AG04449 (cell line): ENCODE measurements at places on chromosomes 2 and 18.
A peak's percentile ranks its signal among the peaks of the same experiment; 100 is the strongest.

DNA sequence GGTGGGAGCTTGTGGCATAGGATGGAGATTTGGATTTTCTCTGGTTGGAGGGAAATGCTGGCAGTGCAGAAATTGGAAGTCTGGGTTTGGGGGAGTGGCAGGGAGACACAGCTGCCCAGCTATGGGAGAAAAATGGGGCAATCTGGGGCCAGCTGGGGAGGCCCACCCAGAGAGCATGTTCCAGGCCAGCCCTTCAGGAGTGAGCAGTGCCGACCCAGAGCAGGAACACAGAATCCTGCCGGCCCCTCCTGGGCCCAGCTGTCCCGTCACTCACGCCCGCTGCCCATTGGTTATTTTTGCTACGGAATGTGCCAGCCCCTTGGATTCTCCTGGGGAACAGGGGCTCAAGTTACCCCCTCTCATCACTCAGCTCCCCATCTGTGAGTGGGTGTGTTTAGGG lies 4.9 kb downstream of the SPEG start:
- DNase-seq, result no peak

- DNase-seq, result no peak
Measured at GRCh38 chr18:45462179-45462578, 153.1 kb upstream of the SLC14A2 start.

GRCh38 chr2:198662905-198663304 lies 794.8 kb downstream of the SATB2 start:
- DNase-seq, result no peak

DNA sequence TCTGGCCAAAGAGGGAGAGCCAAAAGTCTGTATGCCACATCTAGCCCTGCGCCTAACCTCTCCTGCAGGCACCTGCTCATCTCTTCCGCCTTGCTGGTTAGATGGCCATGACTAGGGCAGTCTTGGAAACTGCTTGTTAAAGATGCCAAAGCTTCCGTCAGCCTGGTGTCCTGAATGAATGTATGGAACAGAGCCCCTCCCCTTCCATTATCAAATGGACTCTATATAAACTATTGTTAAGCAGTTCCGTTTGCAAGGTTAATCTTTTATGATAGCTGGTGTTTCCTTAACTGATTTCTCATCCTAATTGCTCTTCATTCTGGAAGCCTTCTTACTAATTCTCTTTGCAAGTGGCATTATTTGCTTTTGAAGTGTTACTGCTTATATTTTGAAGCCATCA lies 87.1 kb downstream of the ATP9B start:
- no peak for DNase-seq

GRCh38 chr2:127630864-127631540 lies 15.0 kb upstream of the GPR17 start:
- no peak for DNase-seq

DNA sequence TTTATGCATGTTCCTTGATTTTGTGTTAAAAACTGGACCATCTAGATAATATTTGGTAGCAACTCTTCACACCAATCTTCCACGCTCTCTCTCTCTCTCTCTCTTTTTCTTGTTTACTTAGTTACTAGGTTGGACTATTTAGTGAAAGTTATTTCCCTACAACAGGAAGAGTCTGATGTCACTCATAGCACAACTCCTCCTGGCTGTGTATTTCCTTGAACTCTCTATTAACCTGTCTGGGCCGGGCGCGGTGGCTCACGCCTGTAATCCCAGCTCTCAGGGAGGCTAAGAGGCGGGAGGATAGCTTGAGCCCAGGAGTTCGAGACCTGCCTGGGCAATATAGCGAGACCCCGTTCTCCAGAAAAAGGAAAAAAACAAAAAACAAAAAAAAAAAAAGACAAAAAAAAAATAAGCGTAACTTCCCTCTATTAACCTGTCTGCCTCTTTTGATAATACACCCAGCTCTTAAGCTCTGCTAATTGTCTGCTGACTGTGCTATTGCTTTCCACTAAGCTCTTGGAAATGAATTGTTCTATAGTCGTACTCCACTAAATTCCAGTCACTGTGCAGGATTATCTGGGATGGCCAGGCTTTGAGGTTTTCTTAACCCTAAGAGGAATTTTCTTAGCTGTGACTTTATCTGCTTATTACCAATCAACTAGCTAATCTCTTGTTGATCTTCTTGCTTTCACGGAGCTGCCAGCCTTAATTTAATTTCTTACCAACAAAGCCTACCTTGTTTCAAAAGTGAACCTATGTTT lies 18.1 kb upstream of the CDH19 start:
- no peak for DNase-seq

DNA sequence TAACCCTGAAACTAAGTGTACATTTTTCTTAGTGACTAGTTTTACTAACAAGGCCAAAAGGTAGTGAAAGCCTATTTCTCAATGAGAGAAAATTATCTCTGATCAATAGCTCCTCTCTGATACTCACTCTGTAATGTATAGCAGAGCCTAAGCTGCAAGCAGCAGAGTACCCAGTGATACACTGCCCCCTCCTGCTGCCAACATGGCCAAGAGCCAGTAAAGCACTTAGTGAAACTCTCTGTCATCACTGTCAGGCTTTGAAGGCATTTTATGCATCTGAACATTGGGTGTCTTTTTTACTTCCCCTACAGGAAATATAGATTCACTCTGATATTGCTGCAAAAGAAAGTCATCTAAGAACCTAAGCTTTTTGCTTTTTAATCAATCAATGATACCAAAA lies 784.1 kb upstream of the CDH7 start:
- no peak for DNase-seq

GRCh38 chr2:218893349-218894150 lies 12.9 kb downstream of the WNT10A start:
- DNase-seq, result no peak

- no peak for DNase-seq
Measured at GRCh38 chr18:36328916-36329315, 31.4 kb downstream of the FHOD3 start.

DNA sequence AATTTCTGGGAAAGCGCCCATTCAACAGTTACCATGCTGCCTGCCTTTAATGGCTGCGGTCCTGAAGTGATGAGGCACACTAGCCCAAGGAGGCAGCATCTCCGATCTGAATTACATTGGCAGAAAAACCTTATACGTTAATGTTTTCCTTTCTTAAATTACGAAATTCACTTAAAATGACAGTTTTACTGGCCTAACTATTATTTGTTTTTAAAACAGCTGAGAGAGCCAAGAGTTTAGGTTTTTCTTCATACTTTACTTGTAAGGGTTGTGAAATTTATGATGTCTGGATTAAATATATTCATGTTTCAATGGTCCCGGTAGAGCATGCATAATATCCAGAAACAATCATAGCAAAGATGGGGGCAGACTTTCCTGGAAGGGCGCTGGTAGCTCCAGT lies 115.2 kb upstream of the REV1 start:
- no peak for DNase-seq

GRCh38 chr2:105754011-105754410 lies 9.3 kb downstream of the NCK2 start:
- no peak for DNase-seq

- DNase-seq, result no peak
Measured at GRCh38 chr2:42368817-42369531, 8.0 kb upstream of the COX7A2L start.

- DNase-seq, result no peak
Measured at GRCh38 chr2:210555555-210555954, 844 bp upstream of the CPS1 start.

GRCh38 chr2:226575928-226576327 lies 223.7 kb downstream of the IRS1 start:
- DNase-seq, result no peak

DNA sequence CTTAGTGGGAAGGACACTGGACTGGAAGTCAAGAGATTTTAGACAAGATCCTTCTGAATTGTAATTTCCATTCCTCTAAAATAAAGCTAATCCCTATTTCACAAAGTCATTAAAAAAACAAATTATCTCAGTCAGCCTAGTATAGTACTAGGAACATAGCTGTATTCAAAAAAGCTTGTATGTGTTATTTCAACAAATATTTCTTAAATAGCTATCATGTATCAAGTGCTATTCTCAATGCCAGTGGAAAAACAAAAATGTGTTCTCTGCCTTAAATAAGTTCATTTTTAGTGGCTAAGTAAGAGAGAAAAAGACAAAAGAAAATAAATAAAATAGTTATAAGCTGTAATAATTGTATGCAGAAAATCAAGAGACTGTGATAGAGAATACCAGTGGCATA lies 541.8 kb upstream of the CDH2 start:
- peak; percentile 14 for DNase-seq

DNA sequence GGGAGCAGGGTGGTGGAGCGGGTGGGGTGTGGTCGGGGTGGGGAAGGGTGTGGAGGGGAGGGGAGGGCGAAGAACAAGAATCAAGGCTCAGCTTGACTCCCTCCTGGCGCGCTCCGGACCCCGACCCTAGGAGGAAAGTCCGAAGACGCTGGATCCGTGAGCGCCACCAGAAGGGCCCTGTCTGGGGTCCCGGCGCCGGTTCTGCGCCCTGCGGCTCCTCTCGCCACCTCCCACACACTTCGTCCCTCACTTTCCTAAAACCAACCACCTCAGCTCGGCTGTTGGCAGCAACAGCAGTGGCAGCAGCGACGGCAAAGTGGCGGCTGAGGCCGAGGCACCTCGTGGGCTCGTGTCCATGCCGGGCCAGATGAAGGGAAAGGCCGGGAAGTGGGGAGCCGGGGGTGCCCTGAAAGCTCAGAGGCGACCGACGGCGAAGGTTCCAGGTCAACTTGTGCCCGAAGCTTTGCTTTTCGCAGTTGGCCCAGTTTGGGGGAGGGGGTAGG lies 2.1 kb downstream of the KLHL14 start:
- DNase-seq, result no peak

GRCh38 chr2:98412751-98413458 lies 31.8 kb upstream of the INPP4A start:
- DNase-seq, result no peak

DNA sequence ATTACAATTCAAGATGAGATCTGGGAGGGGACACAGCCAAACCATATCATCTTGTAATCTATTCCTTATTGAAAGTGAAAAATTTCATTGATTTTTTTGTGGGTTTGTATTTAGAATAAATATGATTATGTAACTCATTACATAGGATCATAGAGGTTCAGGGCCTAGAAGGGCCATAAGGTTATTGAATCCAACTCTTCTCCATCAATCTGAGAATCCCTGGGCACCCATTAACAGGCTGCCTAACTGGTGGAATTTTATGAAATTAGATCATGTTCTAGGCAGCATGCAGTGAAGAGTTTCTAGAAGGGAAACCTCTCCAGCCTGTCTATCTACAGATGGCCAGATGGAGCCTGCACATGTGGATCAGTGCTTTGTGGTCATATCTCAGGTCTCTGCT lies 6.3 kb upstream of the APOB start:
- DNase-seq, result no peak

- no peak for DNase-seq
Measured at GRCh38 chr18:5475267-5475666, 68.5 kb downstream of the EPB41L3 start.

- DNase-seq, result no peak
Measured at GRCh38 chr2:127985735-127986134, 42.1 kb downstream of the SAP130 start.

GRCh38 chr18:46338205-46338604 lies 234.0 kb downstream of the HAUS1 start:
- no peak for DNase-seq

DNA sequence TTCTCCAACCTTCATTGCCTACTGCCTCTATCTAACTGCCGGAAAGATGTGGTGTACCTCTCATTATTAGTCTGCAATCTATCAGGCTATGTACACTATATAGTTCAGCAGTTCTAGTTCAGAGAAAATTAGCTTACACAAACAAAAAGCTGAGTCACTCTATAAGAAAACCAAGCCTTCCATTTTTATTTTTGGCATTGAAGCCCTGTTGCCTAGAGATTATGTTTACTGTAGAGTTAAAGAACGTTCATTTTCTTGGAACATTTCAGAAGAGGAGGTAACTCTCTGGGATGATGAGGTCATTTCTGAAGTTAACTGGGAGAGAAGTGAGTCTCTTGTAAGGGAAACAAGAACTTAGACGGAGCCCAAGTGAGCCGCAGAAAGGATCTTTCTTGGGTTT lies 133.5 kb downstream of the FAM124B start:
- peak; percentile 75 for DNase-seq

- DNase-seq, result no peak
Measured at GRCh38 chr2:236853585-236854051, 232.1 kb upstream of the COPS8 start.

DNA sequence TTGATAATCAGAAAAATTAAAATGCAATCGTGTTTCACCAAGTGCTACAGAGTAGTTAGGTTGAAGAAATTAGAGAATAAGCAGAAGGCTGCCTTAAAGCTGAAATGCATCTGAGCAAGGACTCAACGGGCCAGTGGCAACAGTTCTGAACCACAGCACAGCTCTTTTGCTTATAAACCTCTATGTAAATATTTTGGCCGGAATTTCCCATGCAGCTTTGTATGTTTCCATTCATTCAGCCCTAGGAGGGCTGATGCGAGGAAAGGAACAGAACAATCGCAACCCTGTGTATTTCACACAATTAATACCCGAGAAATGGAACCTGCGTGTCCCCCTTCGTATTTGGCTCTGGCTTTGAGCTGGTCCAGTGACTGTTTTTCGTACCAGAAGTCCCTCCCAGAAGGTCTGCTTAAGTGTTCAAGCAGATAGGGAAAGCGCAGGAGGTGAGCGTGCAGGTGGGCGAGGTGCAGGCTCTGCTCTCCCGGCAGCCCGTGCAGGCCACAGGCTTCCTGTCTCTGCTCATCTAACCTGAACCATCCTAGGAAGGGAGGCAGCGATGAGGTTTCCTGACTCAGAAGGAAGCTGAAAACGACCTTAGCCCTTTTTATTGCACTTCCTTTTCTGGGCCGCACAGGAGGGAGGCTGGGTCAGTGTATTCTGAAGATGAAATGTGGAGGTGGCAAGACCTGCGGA lies 67.3 kb downstream of the ASB1 start:
- DNase-seq, result no peak

DNA sequence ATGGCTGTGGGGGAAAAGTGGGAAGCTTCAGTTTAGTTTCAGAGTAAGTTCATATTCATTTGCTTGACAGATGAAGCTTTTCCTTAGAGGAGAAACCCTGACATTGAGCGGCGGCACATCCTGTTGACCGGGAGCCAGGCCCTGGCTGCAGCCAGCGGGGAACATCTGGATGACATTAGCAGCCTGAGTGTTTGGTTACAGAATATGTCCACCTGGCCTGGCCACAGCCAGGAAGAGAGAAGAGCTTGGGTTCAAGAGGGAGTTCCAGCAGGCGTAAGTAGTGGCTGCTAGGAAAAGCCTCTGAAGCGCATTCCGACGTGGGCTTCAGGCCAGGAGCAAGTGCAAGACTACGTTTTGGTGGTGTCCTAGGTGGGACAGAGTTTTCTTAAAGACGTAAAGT lies 144.9 kb upstream of the MYCN start:
- DNase-seq, result no peak

- no peak for DNase-seq
Measured at GRCh38 chr2:19881908-19882265, 19.9 kb downstream of the TTC32 start.
